ENCODE measurements at places on chromosomes 3 and 15.

GRCh38 chr3:70658513-70659310, 346.3 kb upstream of the MDFIC2 start:
- no peak for DNase-seq

GRCh38 chr15:71874245-71874644, 63.9 kb downstream of the NR2E3 start:
- no peak for DNase-seq

DNA sequence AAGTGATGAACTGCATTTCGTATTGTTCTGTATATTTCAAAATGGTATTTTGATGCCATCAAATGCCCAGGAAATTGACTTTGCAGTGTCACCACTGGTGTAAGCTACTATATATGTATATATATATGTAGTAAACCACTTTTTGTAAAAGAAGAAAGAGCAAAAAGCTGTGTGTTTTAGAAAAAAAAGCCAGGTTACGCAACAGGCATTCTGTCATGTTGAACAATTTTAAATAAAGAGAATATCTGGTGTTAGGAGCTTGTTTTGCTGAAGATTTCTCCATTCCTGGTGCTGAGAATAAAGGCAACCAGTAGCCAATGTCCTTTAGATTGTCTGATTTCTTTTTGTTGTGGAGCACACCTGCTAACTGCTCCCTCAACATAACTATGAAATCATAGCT, 3.7 kb upstream of the ABHD10 start:
- DNase-seq = no peak

- DNase-seq = no peak
These were observed 36.7 kb downstream of the PXYLP1 start for GRCh38 chr3:141268306-141268705.

- no peak for DNase-seq
These were observed 29.7 kb downstream of the TRAK1 start for GRCh38 chr3:42120866-42121265.

DNA sequence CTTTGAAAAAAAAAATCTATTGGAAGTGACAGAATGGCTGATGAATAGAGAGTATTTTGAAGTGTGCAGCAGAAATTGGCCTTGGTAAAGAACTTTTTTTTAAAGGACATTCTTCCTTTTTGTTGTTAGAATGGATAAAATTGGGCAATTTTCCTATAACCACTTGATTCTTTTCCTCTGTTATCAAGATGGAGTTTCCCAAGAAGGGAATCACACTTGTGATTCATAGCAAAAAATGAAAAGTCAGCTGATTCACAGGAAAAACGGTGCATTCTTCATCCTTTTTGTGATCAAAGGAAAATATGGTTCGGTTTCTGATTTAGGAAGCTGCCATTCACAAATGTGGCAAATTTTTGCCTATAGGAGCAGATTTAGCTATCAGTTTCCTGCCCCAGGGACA, 486.8 kb downstream of the GBE1 start:
- DNase-seq = no peak

DNA sequence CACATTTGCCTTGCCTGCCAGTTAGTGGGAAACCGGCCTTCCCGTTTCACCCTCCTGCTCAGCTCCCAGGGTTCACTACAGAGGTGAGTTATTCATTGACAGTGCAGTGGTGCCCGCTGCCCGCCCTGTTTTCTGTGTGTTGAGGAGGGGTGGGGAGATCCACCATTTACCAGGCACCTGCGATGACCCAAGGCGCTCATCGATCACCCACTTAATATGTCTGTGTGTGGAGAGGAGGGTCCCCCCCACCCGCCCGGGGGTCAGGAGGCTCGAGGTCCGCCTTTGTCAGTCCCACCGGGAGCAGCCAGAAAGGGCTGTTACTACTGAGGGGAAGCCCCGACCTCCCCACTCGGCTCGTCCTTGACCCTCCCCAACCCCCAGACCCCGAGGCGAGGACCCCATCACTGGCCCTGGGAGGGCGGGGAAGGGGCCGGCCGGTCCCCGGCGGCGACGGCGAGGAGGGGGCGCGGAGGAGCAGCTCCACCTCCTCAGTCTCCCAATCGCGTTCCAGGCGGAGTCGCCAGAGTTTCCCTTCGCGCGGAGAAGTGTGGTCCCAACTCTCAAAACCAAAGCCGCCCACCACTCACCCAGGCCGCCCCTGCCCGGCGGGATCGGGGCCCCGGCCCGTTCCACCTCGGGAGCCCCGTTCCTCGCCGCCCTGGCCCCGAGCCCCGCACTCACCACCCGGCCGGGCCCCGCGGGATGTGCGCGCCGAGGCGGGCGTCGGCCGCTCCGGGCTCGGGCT, 1.1 kb downstream of the PLXNB1 start:
- DNase-seq = no peak

DNA sequence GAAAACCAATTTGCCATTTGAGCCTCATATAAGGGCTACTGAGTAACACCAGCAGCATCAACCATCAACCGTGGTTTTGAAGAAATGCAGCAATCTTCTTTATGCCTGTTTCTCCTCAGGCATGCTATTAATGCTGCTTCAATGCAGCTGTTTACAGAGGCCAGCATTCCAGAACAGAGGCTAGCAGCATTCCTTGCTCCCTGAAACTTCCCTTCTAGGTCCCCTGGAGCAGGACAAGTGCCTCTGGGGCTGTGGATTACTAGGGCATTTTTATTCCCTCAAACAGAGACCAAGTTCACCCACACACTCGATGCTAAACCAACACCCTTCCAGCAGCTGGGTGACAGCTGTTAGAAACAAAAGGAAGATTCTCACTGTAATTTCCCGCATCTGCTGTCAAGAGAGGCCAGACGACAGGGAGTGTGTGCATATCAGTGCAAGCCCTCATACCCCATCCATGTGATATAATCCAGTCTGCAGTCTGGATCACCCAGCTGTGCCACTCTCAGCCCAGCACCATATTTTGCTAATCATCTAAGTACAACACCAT, 57.5 kb downstream of the HOMER2 start:
- no peak for DNase-seq

GRCh38 chr3:115494826-115495225, 128.5 kb upstream of the GAP43 start:
- DNase-seq = no peak

DNA sequence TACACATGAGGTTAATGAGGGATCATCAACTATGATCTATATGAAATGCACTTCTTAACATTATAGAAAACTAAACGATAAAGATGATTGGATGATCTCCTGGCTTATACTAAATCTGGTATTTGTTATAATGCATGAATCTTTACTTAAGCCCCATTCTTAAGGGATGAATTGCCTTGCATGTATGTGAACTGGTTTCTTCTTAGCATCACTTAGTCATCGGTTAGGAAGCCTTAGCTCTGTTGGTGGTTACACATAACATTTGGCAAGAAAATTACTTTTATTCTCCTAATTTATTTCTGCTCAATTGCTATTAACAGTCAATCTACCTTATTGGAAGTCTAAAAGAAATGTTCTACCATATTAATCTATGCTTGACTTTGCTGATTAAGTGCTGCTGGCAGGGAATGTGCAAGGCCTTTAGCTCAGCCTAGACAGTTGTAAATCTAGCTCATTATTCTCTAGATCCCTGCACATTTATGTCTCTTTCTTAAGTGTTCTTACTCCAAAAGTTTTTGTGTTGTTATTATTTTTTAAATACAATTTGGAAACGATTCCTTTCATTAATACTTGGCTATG, 356.0 kb downstream of the ZPLD1 start:
- DNase-seq = no peak

DNA sequence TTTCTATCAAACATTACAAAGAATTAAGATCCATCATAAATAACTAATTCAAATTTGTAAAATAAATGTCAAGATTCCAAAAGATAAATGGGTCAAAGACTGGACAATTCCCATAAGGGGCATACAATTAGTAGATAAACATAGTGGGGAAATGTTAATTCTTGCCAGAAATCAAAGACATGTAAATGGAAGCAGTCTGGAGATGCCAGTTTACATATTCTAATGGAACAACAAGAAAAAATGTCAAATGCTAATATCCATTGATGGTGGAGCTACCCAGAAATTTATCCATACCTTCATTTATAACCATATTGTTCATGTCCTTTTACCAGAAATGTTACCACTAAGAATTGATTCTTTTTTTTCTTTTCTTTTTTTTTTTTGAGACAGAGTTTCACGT, 13.7 kb upstream of the LIPC start:
- DNase-seq = no peak

- peak; percentile 17 for DNase-seq
These were observed 24.8 kb downstream of the LINGO1 start for GRCh38 chr15:77607894-77608261.

GRCh38 chr3:106172780-106173179, 304.0 kb upstream of the CBLB start:
- no peak for DNase-seq

DNA sequence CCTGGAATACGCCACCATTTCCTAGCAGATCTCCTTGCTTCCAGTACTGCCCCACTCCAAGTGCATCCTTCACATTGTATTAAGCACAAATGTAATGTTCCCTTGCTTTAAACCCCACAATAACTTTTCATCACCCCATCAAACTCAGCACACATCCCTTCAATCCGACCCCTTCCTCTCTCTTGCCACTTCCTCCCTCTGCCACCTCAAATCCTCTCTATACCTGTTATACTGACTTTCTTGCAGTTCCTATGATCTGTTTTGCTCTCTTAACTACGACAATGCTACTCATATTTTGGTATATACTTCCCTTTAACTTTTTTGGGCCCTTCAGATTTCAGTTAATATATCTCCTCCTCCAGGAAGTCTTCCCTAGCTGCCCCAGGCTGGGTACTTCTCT, 14.1 kb downstream of the PARL start:
- no peak for DNase-seq

DNA sequence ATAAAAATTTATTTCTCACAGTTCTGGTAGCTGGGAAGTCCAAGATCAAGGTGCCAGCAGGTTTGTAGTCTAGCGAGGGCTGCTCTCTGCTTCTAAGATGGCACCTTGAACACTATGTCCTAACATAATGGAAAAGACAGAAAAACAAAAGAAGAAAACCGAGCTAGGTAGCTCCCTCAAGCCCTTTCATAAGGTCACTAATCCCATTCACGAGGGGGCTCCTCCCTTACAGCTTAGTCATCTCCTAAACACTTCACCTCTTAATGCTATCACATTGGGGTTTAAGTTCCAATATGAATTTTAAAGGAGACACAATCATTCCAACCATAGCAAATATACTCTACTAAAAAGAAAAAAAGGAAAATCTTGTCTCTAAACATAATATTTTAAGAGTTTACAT, 23.6 kb downstream of the GOLGA6D start:
- DNase-seq = no peak

DNA sequence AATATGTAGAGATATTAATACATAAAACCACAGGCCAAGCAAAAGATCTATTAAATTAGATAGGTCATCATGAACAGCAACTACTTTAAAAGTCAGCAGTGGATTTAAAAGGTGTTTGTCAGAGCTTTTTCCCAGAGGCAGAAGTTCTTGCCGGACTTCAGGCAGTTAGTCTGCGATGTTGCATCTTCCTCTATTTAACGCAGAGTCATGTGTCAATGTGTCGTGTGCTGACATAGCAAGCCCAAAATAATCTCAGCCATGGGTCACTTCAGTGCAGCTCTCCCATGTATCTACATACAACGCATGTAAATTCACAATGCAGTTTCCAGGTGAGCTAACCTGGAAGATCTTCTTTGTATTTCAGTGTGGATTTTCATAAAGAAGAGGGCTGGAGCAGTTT, 8.0 kb upstream of the TMEM212 start:
- no peak for DNase-seq

- DNase-seq = no peak
These were observed 648 bp downstream of the CYB561D2 start for GRCh38 chr3:50351323-50351697.

DNA sequence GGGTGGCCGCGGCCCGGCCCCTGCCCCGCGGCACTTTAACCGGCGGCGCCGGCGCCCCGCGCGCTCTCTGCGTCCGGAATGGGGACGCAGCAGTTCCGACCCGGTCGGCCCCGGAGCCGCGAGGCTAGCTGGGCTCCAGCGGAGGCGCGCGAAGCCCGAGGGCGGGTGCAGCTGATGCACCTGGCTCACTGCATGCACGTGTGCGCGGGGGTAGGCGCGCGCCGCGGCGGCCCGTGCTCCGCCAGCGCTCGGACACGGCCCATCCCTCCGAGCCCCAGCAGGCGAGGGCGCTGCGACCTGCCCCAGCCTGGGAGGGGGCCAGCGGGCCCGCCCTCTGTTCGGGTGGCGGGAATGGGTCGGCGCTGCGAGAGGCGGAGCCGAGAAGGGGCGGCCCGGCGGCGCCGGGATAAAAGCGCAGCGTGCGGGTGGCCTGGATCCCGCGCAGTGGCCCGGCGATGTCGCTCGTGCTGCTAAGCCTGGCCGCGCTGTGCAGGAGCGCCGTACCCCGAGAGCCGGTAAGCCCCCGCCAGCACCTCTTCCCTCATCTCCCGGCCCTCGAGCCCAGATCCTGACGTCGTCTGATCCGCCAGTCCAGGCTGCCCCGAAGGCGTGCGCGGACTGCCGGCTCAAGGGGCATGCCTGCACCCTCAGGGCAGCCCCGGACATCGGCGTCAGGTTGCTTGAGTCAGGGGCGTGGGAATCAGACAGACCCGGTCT, at the start of the genes CHDH and IL17RB:
CHDH (minus strand) TSS at position 286 of the 717 bp plus-strand sequence. CDS start 22,411 bp downstream, outside the sequence.
IL17RB (plus strand) TSS at position 435 of the 717 bp plus-strand sequence; CDS start at position 456, 21 bp downstream.
- no peak for DNase-seq

GRCh38 chr15:98447069-98447468, 201.3 kb upstream of the IGF1R start:
- DNase-seq = no peak

GRCh38 chr3:133381346-133382109, 18.3 kb upstream of the BFSP2 start:
- no peak for DNase-seq

DNA sequence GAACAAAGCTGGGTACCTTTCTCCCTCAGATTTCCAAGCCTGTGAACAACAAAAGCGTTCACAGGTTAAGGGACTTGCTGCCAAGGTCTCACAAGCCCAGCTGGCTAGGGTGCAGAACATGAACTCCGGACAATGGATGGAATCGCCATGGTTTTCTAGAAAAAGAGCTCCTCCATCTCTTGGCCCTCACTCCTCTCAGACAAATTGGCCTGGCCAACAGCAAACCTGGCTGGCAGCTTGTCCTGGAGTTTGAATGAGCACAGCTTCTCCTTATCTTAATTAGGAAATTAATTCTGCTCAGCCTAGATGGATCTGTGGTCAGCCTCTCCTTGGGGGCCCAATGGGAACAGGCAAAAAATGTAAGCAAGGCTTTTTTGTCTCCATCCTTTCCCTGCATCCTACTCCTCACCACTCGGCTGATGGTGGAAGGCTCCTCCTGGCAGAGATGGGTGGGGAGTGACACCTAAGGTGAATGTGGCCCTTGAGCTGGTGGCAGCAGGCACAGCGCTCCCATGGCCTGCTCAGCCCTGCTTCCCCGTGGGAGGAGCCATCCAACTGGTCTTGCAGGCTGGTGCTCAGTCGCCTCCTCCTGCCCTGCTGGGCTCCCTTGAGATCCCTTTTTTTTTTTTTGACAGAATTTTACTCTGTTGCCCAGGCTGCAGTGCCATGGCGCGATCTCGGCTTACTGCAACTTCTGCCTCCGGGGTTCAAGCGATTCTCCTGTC, 5.8 kb downstream of the KLHL25 start:
- DNase-seq = no peak

DNA sequence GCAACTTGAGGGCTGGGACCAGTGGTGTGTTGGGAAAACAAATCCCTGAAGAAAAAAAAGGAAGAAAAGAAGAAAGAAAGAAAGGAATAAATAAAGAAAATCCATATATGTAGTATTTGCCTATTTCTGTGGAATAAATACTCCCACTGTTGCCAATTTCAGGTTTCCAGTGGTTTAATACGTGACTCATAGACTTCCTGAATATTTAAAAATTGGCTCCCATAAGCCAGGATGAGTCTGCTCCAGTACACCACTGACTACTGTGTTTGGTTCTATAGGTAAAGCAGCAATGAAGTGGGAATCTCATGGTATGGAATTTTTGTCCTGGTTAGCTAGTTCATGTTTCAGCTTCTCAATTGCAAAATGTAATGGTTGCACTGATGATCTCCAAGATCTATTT, 31.6 kb downstream of the PYDC2 start:
- no peak for DNase-seq

All from NCI-H1694 treated with DMSO at 0.1 percent for 48 hours (cell line).